Stimulated activated CD4-positive, alpha-beta T cell treated with anti-CD3 and anti-CD28 coated beads, Interleukin-12 subunit alpha, Interleukin-12 subunit beta, amount 100 ng/mL, for 48 hours (primary cell): ENCODE measurements at places on chromosomes 3 and 15.
A peak's percentile ranks its signal among the peaks of the same experiment; 100 is the strongest.

DNA sequence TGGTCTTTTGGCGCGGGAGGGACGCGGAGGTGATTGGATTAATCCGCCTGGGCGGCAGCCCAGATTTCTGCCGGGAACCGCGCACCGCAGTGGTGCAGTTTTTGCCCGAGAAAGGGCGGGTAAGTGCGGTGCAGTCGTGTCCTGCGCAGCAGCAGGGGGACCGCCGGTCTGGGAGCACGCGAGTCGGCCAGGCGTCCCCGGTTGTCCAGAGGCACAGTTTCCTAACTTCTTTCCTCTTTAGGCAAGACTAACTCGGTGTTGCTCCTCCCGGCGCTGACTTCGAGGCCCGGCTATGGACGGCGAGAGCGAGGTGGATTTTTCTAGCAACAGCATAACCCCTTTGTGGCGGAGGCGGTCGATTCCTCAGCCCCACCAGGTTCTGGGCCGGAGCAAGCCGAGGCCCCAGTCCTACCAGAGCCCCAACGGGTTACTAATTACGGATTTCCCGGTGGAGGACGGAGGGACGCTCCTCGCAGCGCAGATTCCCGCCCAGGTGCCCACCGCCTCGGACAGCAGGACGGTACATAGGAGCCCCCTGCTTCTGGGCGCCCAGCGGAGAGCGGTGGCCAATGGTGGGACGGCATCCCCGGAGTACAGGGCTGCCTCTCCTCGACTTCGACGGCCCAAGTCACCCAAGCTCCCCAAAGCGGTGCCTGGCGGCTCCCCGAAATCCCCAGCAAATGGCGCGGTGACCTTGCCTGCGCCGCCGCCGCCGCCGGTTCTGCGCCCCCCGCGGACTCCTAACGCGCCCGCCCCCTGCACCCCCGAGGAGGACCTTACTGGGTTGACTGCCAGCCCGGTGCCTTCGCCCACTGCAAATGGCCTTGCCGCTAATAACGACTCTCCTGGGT lies 736 bp downstream of the ARHGEF26 start:
- DNase-seq = no peak

GRCh38 chr3:194005930-194006501 lies 129.9 kb upstream of the HES1 start:
- no peak for DNase-seq

GRCh38 chr3:187678726-187679268 lies 8.6 kb upstream of the SST start:
- DNase-seq = peak; percentile 5

DNA sequence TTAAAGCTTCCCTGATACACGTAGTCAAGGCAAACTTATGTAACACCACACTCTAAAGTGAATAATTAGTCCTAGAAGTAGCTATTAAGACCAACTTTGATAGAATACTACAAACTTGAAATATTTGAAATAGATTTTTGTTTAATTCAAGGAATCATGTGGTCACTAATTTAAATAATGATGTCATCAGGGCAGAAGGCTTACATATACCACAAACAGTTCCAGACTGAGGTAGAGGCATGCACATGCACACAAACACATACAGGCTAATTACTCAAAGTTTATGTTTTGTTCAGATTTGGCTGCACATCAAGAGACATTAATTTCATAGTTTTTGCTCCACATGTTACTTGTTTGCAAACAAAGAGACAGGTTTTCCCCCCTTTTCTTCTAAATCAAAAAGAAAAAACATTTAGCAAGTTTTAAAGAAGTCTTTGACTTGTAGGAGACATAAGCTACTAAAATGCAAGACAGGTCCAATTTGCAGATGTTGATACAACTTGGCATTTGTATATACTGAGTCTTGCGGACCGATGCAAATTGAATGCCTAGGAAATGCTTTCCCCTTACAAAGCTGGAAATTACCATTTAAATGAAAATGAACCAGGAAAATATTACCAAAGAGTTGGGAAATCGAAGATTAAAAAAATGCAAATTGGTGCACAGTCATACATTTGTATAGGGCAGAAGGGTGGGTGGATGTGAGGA lies 594.8 kb downstream of the MAGI1 start:
- DNase-seq = no peak

- no peak for DNase-seq
These were observed 2.2 kb downstream of the RPSA start for GRCh38 chr3:39408493-39409372.

- no peak for DNase-seq
These were observed 170.9 kb downstream of the TNIK start for GRCh38 chr3:171289291-171289690.

DNA sequence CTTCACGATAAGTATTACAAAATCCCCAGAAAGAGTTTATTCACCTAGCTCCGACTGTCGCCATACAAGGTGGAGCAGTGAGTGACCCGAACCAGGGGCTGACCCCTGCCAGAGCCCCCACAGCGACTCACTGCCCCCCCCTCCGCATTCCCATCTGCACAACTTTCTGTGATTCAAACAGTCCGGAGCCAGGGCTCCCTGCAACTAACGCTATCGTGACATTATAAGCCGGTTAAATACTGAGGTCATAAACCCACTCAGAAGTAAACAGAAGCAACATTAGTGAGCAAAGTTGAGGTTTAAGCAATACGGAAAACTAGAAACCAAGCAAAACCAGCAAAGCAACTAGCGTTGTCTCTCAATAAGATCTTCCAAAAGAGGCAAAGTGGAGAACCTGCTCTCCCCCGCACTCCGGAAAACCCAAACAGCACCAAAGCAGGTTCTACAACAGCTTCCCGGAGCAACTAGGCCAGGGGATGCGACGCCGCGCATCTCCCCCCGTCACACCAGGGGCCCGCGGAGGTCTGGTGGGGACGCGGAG lies 642 bp downstream of the SCAP start:
- DNase-seq = peak; percentile 4

DNA sequence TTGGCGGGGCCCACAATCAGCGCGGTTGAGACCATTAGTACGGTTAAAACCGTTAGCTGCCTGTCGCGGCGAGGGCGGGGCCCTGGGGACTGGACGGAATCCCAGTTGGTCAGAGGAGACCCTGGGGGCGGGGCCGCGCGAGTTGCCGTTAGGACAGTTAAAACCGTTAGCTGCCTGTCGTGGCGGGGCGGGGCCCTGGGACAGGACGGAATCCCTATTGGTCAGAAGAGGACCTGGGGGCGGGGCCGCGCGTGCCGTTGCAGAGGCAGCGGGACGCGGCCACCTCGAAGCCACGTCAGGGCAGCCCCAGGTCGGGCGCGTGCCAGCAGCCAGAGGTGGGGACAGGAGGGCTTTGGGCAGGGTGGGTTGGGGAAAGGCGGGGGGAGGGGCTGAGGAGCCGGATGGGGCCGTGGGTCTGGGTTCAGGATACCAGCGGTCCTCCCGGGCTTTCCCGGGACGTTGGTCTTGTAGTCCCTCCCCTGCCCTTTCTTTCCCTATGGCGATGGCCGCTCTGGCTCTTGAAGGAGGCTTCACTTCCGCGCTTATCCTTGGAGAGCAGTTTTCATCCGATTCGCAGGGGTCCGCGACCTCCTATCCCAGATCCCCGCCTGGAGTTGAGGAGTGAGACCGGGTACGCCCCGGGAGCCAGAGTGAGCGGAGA lies 28.0 kb downstream of the KLHDC8B start:
- DNase-seq = no peak

DNA sequence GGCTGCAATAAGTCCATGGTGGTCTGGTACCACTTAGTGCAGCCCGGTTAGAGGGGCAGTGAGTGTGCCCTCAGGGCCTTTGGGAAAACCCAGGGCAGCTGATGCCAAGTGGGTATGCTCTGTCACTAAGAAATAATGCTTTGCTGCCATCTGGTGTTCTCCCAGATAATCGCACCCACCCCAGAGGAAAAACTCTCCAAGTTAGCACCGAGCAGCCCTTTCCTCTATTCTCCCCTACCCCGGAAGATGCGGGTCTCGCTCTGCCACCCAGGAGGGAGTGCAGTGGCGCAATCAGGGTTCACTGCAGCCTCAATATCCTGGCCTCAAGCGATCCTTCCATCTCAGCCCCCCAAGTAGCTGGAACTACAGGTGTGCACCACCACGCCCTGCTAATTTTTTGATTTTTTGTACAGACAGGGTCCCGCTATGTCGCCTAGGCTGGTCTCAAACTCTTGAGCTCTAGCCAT lies 21.3 kb upstream of the DAPK2 start:
- DNase-seq = peak; percentile 81

DNA sequence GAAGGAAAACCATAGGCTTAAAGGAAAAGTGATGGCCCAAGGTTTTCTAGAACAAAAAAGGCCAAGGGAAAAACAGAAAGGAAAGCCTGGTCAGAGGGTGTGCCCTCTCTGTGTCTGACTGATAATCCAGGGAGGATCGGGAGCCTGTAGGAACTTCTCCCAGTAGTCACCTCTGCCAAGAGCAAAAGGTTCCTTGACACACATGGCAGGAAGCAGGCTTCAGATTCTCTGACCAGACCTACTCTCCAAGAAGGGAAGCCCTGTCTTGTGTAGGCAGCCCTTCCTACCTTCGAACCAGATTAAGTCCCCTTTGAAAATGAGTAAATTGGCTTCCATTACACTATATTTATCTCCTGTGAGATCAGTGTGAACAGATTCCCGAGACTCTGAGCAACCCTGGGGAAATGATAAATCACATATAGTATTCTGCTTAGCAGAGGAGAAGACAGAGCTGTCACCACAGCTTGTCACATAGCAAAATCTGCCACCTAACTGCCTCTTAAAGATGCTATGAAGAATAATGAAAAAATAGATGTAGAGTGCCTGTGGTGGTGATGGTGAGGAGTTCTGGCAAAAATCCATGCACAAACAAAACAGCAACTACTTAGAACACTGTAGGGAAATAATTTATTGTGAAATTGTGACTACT lies 38.8 kb downstream of the PARP14 start:
- DNase-seq = no peak

GRCh38 chr15:75371486-75371885 lies 3.1 kb upstream of the MAN2C1 start:
- no peak for DNase-seq

DNA sequence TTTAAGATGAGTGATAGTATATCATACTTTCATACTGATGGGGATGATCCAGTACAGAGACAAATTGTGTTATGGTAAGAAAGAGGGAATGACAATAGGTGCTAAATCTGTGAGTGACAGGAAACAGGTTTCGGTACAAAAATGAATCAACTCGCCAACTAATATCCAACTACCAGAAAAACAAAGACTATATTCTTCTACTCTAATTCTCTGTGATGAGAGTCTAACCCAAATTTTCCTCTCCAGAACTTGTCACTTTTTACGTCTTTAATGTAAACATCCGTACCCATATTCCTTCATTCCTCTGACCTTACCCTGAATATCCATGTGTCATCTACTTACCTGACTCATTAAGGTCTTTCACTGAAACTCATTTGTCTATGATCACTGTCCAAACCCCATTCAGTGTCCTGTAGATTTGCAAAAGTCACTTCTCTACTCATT lies 39.6 kb downstream of the SCAPER start:
- DNase-seq = no peak

DNA sequence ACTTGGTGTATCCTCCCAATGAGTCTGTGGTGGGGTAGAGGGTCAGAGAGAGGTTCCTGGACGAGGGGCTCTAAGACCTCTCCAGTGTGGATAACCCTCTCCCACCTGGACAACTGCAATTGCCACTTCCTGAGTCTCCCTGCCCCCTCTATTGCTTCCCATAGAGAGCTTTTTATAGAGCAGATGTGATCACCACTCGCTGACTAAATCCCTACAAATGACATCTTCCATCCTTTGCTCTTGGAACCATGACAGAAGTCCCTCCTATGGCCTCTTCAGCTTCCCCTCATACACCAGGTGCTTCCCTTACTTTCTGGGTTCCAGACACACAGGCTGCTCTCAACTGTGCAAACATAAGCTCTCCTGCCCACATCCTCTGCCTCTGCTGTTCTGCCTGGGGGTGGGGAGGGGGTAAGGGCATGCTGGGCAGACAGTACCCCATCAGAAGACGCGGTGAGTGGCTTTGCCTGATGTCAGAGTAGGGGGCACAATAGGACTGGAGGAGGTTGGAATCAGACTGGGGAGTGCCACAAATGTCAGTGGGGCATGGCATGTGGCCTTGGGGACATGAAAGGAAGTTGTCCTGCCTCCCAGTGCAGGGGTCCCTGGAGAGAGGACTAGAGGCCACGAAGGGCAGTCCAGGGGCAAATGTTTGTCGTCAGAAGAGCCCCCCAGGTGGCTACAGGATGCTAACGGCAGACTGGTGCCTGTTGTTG lies 15.2 kb downstream of the ITIH3 start:
- DNase-seq = no peak
